Stimulated activated CD4-positive, alpha-beta T cell treated with anti-CD3 and anti-CD28 coated beads, Interleukin-1b, Interleukin-23, amount 100 ng/mL, for 1 hour (primary cell): ENCODE measurements at places on chromosomes 4 and X.

- no peak for DNase-seq
Measured at GRCh38 chr4:89298155-89298554, 9.4 kb downstream of the GPRIN3 start.

GRCh38 chr4:28788929-28789490 lies 1928.4 kb downstream of the STIM2 start:
- no peak for DNase-seq

- no peak for DNase-seq
Measured at GRCh38 chr4:1084796-1085403, 28.5 kb downstream of the RNF212 start.

DNA sequence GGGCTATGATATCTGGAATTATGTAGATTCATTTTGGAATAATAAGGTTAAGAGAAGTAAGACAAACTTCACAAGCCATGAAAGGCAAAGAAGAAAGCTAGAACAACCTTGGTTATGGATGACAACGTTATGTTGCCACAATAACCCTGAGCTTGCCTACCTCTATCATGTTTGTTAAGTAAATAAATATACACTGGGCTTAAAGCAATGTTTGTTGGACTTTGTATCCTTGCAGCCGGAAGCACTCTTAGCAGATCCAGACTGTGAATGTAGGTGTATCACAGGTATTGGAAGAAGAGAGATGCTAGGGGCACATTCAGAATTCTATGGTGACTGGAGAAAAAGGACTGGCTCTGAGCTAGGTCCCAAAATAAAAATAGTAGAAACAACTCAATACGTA lies 214.4 kb downstream of the HS3ST1 start:
- no peak for DNase-seq
